ENCODE measurements at places on chromosomes 6 and 20. TPM values are rescaled to one million over a fixed set of nuclear protein-coding genes. Genes with fewer than 3 reads are reported as not detected.

Gene TRAPPC3L
- total RNA-seq = not detected

Gene PRR18
- total RNA-seq = 0.95 TPM

Gene PHACTR3
- total RNA-seq = 0.19 TPM

Gene DDAH2
- total RNA-seq = 97.4 TPM

Gene ZBP1
- 0.37 TPM for total RNA-seq

Gene TGM3
- not detected for total RNA-seq

Gene HLA-F
- 61.8 TPM for total RNA-seq

Gene NOX3
- total RNA-seq = not detected

Gene METTL24
- 12.0 TPM for total RNA-seq

Gene DOK5
- 4.4 TPM for total RNA-seq

Gene PSMB1
- 128 TPM for total RNA-seq

Gene RIMS1
- total RNA-seq = 37.5 TPM

Gene SNAI1
- total RNA-seq = 8.6 TPM

Gene MEI4
- 0.05 TPM for total RNA-seq

Gene OR2B6
- total RNA-seq = not detected

Gene ZSCAN16
- total RNA-seq = 4.8 TPM

Data from posterior vena cava (tissue), 2 donors.